Muscle of back (tissue), 13 donors: ENCODE measurements at places on chromosomes 12 and 14.
A peak's percentile ranks its signal among the peaks of the same experiment; 100 is the strongest.

- no peak for DNase-seq
Measured at GRCh38 chr12:109127533-109128242, 11.3 kb downstream of the ACACB start.

DNA sequence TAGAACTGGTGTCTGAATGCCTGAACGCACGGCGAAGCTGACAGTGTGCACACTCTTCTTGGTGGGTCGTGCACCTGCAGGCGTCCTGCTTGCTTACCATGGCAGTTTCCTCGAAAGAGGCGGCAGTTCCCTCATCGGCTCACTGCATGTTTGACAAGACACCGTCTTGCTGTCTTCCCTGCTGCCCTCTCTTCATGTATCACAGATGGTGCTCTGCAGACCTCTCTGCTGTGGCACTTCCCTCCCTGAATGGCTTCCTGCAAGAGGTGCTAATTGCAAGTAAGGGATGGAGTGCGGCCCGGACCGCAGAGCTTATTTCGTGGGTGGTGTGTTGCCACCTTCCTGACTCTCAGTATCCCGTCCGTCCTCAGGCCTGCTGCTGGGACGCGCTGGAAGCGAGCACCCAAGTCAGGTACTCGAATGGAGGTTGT lies 156.7 kb upstream of the RTL1 start:
- no peak for DNase-seq

- DNase-seq, result no peak
Measured at GRCh38 chr14:40368314-40368713, 936.1 kb upstream of the FBXO33 start.

GRCh38 chr12:66959276-66959675 lies 280.4 kb upstream of the GRIP1 start:
- no peak for DNase-seq

DNA sequence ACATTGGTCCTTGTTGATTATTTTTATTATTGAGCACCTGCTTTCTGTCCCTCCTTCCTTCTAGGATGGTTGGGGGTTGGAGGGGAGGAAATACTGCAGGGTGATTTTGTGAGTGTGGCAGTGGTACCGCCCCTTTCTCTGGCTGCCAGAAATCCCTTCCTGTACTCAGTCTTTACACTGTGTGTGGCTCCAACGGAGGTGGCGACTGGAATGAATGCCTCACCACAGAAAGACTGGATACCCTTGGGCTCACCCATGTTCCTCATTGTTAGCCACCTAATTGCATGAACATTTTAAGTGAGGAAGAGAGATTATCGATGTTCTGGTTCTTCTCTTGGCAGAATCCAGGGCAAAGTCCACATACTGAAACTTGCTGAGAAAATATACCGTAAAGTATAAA lies 272.0 kb upstream of the E2F7 start:
- no peak for DNase-seq

GRCh38 chr12:95446506-95446900 lies 27.4 kb upstream of the METAP2 start:
- peak; percentile 26 for DNase-seq

GRCh38 chr12:107484230-107484629 lies 201.4 kb upstream of the PWP1 start:
- DNase-seq, result no peak

DNA sequence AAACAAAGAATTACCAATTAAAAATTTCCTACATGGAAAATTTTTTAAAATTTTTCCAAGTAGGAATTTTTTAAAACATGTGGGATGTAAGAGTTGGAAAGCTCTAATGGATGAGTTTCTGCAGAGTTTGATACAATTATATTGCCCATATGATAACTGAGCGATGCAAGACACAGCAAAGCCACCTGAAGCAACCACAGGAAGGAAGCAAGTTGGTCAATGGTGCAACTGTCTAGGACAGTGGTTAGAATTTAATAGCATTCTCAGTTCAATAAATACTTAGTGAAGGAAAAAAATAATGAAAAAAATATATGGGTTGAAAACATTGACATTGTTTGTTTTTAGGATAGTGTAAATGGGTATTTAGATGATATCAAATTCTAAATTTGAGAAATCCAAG lies 178.6 kb upstream of the GARIN2 start:
- DNase-seq, result no peak

GRCh38 chr12:102730996-102731395 lies 186.0 kb downstream of the PAH start:
- DNase-seq, result no peak

DNA sequence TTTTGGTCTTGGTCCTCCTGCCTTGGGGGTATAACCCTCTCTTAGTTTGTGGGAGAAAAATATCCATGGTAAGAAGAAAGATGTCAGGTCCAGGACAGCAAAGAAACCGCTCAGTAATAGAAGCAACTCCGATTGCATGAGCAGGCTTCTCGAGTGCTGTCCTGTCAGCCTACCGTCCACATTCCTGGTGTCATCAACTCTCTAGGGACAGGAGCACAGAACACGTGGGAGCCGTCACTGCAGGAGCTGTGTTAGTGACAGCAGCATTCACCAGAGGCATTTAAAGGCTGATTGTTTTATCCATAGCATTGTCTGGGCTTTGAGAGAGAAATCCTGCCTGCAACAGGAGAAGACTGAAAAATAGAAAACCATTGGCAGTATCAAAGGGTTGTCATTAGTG lies 244.2 kb downstream of the CACNA1C start:
- DNase-seq, result no peak

- no peak for DNase-seq
Measured at GRCh38 chr12:98341732-98342131, 173.7 kb upstream of the TMPO start.

DNA sequence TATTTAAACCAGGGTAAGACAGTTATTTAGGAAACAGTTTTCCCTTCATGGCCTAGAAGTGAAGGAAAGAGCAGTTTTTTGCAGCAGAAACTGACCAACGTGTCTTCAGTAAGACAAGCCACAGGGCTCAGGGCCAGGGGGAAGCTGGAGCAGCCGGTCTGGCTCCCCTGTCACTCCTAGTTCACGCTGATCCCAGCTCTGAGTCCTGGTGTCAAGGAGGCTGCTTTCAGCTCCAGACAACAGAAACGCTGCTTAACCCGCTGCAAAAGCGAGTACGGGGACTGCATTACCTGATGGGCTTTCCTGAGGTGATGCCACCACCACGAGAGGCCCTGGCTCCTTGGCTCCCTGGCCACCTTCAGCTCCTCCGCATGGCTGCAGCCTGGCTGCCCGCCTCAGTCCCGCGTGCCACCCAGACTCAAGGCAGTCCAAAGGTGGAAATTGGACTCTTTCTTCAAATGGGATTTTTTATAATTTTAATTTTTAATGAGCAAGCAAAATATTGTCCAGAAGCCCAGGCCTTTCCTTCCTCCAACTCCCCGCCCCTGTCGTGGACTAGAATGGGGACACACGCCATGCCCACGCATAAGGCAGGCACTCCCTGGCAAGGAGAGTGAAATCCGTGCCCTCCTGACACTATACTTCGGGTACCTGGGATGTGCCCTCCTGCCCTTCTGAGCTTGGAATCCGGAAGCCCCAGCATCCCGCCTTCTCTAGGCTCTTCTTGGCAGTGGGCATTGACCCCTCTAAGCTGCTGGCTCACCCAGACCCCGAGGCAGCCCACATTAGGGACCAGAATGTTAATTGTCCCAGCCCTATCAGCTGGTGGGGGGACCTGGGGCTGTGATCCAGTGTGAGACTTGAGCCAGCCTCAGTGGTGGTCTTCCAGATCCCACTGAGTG lies 85.0 kb downstream of the PAPOLA start:
- no peak for DNase-seq

DNA sequence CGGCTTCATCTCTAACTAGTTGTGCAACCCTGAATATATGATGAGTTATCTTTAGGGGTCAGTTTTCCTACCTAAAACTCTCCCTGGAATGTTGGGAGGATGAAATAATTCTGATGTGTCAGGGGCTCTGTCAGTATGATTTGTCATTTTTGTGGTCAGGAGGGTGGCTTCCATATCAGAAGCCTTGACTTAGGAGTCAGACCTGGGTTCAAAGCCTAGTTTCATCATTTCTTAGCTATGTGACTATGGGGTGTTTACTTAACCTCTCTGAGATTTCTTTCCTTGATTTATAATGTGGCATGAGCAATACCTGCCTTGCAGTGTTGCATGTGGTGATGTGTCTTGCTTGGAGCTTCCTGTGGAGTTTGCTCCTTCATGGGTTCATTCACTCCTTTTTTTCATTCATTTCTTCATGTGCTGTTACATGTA lies 146.8 kb downstream of the CHST11 start:
- peak; percentile 75 for DNase-seq

GRCh38 chr14:105314287-105315200 lies at the start of gene PACS2:
PACS2 (plus strand) TSS chr14:105314748; CDS start chr14:105314919, 171 bp downstream.
- DNase-seq, result peak; percentile 93

- DNase-seq, result no peak
Measured at GRCh38 chr12:3244219-3244750, 167.1 kb downstream of the TSPAN9 start.

GRCh38 chr12:24756479-24757024 lies 192.3 kb downstream of the BCAT1 start:
- peak; percentile 39 for DNase-seq

GRCh38 chr12:79252358-79253075 lies 387.9 kb downstream of the SYT1 start:
- no peak for DNase-seq
